ENCODE measurements at places on chromosomes 4 and X.

GRCh38 chrX:23317799-23318724 lies 16.6 kb upstream of the PTCHD1 start:
- no peak for DNase-seq

DNA sequence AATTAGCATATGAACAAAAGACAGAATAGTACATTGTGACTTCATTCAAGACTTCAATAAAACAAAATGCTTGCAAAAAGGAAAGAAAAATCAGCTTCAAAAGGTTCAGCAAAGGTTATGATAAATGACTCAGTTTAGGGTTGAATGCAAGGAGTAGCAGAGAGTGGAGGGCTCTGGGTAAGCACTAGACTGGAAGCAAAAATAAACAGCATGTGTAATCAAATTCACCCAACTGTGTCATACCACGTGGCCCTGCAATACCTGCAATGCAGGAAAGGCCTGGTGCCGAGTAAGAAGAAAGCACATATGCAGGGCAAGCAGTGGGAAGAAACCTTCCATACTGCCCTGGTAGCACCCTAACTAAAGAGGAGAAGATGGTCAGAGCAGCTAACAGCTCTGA lies 88.7 kb downstream of the ATP11C start:
- no peak for DNase-seq

DNA sequence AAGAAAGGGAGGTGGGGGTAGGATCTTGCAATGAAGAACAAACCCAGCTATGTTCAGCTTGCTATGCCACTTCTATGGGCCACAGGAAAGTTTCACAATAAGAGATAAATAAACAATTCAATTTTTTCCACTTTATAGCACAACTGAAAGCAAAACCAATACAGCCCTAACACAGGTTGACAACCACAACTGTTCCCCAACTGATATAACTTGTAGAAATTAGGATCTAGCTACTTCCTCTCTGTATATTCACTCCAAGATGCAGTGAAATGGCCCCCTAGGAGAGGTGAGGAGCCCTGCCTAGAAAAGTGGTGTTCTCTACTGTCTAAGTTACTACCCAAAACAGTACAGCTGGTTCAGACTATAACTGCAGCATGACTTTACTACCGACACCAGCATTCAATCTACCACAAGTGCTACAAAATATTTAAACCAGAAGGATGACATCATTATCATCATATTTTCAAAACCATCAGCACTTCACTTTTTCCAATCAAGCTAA lies 77.0 kb downstream of the FBXW7 start:
- DNase-seq, result peak; percentile 19

DNA sequence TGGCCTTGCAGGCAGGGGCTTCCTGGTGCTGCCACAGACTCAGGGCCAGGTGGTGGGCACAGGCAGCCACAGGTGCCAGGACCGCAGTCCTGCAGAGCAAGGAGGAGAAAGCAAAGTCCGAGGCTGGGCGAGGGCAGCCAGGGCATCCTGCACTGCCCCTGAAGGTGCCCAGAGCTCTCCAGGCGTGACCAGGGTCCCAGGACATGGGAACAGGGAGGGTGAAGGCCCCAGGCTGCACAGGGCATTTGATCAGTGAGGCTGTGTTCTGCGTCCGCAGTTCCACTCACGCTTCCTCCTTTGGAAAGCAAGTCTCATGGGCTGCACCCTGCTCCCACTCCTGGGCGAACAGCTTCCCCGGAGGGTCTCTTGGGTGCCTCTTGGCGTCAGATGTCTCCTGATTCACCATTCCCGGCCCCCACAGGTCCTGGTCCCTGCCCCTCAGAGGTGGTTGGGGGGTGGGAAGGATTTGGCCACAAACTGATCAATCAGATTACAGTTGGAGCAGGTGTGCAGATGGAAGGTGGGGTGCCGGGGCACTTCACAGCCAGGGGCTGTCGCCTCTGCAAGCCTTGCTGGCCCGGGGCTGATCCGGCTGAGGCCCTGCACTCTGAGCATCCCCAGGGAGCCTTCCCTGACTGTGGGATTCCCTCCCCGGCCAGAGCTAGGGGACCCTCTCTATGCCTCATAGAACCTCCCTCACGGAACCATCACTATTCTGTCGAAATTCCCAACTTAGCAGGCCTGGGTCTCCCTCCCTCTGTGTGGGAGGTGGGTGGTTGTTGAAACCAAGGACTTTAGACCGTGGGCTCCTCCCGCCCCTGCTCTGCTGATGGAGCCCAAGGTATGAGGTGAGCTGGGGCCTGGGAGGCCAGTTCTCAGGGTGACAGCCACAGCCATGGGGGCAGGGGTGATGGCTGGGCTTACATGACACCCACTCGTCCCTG lies 3.3 kb downstream of the SH3TC1 start:
- no peak for DNase-seq

- DNase-seq, result peak; percentile 72
These were observed 23.6 kb upstream of the TBC1D14 start for GRCh38 chr4:6885953-6886557.

- no peak for DNase-seq
These were observed 26.7 kb upstream of the TBC1D19 start for GRCh38 chr4:26557164-26557563.

- no peak for DNase-seq
These were observed 278.3 kb downstream of the SPRY1 start for GRCh38 chr4:123674762-123675465.

- peak; percentile 99 for DNase-seq
These were observed 9.9 kb upstream of the MOB1B start for GRCh38 chr4:70892086-70892769.

- DNase-seq, result no peak
These were observed 187.0 kb downstream of the MID1 start for GRCh38 chrX:10433296-10433965.

DNA sequence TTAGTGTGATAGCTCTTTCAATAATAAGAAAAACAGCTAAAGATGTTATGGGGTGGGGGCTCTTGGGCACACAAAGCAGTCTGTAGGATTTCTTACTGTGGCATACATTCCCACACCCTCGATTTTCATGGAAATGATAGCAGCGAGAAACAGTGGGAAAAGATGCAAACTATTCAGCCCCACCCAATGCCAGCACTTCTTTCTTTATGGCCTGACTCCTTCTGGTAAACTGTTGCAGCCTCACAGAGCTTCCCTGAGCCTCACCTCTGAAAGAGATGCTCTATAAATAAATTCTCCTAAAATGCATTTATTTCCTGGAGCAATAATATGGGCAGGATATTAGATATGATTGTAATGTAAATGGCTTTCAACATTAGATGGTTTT lies 910 bp downstream of the ANK2 start:
- DNase-seq, result no peak

GRCh38 chrX:119015407-119016237 lies 41.2 kb downstream of the LONRF3 start:
- peak; percentile 80 for DNase-seq

GRCh38 chr4:152515678-152516077 lies 20.2 kb downstream of the FBXW7 start:
- no peak for DNase-seq

DNA sequence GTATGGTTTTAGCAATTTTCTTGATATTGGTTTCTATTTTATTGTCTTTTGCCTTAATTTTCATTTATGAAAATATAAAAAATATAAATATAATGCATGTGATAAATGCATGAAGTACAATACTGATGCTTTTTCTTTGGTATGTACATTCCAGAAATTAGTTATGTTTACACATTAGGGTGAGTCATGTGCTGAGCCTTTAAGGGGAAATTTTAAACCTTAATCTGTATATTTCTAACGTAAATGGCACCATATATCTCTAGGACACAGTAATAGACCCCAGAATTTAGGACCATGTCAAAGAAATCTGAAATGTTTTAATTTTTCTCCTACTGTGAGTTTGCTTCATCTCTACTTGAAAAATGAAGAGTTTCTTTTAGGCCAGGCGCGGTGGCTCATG lies 117.8 kb upstream of the SPRY1 start:
- DNase-seq, result no peak

- no peak for DNase-seq
These were observed 63.4 kb downstream of the PSAPL1 start for GRCh38 chr4:7371210-7371941.

DNA sequence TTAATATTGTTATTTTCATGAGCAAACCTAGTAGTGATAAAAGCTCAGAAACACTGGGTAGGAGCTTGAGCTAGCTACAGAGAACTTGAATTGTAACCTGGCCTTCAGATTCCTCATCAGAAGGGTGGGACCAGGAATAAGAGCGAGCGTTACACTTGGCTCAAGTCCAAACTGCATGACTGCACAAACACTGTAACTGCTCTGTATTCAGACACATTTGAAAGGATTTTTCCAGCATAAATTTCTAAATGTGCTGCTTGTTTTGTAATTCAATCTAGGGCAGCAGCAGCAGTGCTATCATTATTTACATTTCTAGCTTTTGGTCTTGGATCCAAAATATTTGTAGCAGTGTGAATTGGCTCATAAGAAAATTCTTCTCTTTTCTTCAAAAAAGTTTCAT lies 133.0 kb upstream of the TMLHE start:
- no peak for DNase-seq

- DNase-seq, result no peak
These were observed 820 bp upstream of the RASL11B start for GRCh38 chr4:52861171-52861823.

Data from inflammatory macrophage treated with lipopolysaccharide for 1 hour (primary cell).